Activated naive CD4-positive, alpha-beta T cell treated with Interleukin-2 at 50 U/mL for 16 hours (primary cell): ENCODE measurements at places on chromosomes 12 and 14.

- no peak for DNase-seq
Measured at GRCh38 chr12:74415633-74416032, 122.0 kb upstream of the ATXN7L3B start.

- DNase-seq, result peak; percentile 44
Measured at GRCh38 chr14:24692382-24693352, 58.7 kb upstream of the GZMB start.

- no peak for DNase-seq
Measured at GRCh38 chr14:24426912-24427536, 2.4 kb downstream of the CBLN3 start.

DNA sequence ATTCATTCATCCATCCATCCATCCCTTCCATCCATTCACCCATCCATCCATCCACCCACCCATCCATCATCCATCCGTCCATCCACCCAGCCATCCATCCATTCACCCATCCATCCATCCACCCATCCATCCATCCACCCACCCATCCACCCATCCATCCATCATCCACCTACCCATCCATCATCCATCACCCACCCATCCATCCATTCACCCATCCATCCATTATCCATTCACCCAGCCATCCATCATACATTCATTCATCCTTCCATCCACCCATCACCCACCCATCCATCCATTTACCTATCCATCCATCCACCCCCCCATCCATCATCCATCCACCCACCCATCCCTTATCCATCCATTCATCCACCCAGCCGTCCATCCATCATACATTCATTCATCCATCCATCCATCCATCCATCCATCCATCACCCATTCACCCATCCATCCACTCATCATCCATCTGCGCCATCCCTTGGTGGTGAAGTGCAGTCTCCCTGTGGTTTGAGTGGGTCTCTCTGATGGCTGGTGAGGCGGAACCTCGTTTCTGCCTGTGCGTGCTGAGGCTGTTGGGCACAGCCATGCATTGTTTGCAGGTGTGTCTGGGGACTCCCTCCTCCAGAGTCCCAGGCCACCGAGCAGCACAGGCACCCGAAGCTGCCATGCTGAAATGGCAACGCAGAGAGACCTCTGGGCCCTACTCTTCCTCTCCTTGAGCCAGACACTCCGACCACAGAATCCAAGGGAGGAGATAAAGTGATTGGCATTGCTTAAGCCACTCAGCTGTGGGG, 22.7 kb downstream of the NOC4L start:
- DNase-seq, result no peak

DNA sequence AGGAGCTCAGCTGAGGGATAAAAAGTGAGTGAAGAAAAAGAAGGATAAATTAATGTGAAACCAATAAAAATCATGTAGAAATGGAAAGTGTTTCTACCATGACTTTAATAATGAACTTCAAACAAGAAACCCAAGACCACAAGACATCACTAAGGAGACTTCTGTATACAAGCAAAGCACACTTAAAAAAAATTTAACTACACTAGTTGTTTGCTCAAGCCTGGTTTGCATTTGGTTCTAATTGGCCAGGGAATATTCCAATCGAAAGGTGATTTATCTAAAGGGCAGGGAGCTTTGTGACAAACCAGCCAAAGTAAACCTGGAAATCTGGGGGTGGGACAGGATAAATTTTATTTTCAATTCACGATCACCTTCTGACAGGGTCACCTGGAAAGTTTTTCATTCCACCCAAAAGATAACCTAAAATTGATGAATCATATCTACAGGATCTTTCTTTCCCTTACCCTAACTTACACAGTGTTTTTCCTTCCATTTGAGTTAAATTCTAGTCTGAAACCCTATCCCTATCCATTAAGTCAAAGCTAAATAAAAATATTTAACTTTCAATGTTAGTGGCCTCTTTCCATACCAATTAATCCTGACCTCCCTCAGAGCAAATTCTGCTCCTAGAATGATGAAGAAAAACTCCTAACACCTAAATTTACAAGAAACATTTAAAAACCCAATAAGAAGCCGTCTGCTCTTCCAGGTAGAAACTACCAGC, 2.6 kb downstream of the EGLN3 start:
- no peak for DNase-seq

GRCh38 chr14:59037086-59037485, 151.4 kb upstream of the DAAM1 start:
- DNase-seq, result no peak

DNA sequence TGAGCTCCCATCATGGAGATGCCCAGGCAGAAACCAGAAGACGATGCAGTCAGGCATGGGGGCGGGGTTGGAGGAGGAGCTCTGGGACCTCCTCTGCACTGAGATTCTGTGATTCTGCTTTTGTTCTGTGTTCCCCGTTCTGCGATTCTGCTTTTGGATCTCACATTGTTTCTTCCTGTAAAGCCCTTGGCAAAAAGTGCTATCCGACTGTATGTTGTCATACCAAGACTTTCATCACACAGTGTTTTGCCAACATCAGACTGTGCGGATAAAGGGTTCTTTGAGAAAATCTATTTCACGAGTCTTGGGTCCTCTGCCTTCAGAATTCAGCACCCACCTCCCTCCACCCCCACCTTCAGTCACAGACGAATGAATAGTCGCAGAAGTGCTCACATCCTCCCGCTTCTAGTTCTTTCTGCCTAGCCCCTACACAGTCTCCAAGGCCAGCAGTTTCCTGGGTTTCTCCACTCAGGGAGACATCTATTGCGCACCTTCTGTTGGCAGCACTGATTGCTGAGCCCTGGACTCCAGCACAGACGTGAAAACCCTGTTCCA, 24.7 kb upstream of the PWP1 start:
- no peak for DNase-seq

DNA sequence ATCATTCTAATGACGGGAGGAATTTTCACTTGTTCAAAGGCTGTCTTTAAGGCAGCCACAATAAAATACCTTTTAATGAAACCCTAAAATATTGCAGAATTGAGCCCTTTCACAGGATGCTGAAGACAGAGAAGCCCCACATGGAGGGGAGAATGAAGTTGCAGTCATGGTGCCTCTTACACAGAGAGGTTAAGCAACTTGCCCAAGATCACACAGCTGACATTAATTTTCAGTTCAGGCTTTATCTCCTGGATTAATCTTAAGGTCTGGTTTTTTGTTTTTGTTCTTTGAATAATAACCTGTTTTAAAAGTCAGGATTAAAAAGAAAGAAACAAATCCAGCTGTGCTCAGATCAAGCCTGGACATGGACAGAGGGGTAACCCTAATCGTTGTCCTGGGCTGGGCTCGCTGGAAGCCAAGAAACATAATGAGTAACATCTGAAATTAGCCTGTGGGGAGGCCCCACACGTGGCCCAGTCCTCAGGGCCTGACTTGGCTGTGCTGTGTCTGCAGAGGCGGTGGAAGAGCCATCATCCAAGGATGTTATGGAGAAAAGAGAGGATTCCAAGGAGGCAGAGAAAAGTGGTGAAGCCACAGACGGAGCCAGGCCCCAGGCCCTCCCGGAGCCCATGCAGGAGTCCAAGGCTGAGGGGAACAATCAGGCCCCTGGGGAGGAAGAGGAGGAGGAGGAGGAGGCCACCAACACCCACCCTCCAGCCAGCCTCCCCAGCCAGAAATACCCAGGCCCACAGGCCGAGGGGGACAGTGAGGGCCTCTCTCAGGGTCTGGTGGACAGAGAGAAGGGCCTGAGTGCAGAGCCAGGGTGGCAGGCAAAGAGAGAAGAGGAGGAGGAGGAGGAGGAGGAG, 8.0 kb downstream of the CHGA start:
- DNase-seq, result no peak

- no peak for DNase-seq
Measured at GRCh38 chr14:22656945-22657731, 13.0 kb upstream of the OR6J1 start.

GRCh38 chr12:109462868-109463692, 14.0 kb downstream of the KCTD10 start:
- no peak for DNase-seq

- DNase-seq, result no peak
Measured at GRCh38 chr14:90454041-90455000, 57.5 kb downstream of the CALM1 start.

DNA sequence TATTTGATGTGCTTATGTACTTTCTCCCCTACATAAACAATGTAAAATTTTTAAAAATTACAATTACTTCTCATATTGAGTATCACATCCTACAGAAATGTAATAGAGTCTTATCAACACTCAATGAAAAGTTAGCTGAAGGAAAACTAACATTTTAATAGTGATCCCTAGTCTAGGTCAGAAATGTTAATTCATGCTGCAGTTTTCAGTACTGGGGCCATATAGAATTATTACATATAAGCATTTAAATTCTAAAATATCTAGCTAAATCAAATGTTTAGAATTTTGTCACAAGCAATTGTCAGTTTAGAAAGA, 37.8 kb downstream of the SLC6A15 start:
- no peak for DNase-seq

GRCh38 chr14:88233915-88234314, 89.2 kb downstream of the KCNK10 start:
- no peak for DNase-seq

DNA sequence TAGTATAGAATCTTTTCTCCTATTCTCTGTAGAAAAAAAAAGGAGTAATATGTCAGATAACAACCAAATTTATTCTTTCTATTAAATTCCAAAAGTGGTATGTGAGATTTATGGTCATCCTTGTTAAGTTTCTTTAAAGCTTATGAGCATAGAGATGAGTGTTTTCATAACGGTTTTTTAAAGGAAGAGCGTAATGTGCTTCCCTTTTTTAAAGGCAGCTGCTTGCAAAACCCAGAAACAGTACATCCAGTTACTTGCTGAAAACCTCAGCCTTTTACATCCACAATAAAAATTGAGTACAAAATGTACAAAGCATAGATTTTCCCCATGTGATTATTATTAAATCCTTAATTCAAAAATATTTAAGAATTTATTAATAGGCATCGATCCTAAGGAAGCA, 53.6 kb upstream of the CD163 start:
- no peak for DNase-seq

DNA sequence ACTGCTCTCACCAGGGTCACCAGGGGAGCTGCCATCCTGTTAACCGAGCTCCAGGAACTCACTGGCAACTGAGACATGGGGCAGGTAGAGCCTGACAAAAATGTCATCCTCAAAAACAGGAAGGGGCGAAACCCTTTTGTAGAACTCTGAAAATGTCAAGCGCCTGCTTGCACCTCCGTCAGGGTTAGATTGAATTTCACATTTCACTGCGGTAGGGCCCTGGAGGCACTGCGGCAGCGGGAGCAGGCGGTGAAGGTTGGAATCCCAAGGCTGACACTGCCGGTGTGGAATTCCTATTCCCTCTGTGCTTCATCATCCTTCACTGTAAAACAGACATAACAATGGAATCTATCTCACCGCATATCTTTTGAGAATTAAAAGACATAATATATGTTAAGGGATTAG, 142.8 kb upstream of the TMCC3 start:
- no peak for DNase-seq
